Suprapubic skin (tissue), 4 donors: ENCODE measurements at places on chromosomes 3 and 15.
A peak's percentile ranks its signal among the peaks of the same experiment; 100 is the strongest.

DNA sequence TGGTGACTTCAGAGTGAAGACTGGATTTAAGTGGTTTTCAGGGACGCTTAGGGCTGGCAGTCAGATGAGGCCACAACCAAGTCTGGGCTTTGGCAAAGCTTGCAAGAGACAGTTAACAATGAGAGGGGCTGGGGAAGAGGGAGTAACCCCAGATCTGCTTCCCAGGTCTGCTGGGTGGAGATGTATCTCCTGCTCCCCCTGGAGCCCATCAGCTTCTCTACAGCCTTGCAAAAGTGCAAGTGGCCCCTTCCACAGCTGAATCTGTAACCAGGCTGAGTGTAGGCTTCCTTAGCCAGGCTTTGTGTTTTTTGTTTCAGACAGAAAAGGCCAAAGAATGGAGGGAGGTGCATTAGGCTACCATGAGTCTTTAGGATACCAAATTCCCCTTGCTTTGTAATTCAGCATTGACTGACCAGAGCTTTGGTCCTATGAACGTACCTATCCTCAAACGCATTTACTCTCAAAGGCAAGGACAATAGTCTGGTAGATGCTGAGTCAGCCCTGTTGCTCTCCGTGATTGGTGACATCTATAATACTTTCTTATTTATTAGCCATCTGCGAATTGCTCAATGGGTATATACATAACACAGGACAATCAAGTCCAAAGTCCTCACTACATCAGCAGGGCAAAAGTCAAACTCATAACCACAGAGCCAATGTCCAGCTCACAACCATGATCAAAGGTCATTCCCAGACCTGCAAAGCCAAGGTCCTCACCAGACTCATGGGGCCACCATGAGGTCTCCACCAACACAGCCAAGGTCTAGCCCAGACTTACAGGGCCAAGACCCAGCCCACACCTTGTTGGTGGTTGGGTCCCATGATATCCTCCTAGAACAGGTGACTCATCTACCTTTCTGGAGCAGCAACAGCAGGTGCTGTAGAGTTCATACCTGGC is 17.1 kb downstream of the CCDC13 start:
- DNase-seq = peak; percentile 35

GRCh38 chr3:27639271-27639670 is 82.9 kb downstream of the EOMES start:
- DNase-seq = no peak

GRCh38 chr3:95134693-95135413 is 1072.0 kb downstream of the NSUN3 start:
- DNase-seq = no peak

DNA sequence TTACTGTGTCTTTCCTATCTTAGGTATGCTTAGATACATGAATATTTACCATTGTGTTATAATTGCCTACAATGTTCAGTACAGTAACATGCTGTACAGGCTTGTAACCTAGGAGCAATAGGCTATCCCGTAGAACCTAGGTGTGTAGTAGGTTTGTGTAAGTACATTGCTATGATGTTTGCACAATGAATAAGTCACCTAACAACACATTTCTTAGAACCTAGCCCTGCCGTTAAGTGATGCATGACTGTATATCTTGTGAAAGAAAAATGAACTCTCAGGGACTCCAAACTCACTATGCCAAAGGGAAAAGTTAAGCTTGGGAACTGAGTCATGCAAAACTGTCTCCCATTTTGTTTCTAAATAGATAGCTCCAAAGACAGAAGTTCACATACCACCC is 91.5 kb upstream of the ACP3 start:
- DNase-seq = no peak

DNA sequence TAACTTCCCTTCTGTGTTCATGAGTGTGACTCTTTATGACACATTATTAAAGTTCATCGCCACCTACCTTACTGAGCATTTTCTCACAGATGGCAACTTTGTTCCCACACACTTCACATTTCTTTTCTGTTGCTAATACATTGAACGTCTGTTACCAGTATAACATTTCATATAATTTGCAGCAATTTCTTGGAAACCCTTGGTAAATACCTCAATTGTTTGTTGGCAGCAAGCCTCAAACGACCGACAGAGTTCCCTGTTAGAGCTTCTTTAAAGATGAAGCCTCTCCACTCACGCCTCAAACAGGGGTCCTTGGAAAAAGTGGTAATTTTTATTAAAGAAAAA is 3.2 kb upstream of the CHSY1 start:
- DNase-seq = no peak
